Activated CD4-positive, alpha-beta T cell treated with anti-CD3 and anti-CD28 coated beads for 36 hours (primary cell): ENCODE measurements at places on chromosomes 11 and 22.

DNA sequence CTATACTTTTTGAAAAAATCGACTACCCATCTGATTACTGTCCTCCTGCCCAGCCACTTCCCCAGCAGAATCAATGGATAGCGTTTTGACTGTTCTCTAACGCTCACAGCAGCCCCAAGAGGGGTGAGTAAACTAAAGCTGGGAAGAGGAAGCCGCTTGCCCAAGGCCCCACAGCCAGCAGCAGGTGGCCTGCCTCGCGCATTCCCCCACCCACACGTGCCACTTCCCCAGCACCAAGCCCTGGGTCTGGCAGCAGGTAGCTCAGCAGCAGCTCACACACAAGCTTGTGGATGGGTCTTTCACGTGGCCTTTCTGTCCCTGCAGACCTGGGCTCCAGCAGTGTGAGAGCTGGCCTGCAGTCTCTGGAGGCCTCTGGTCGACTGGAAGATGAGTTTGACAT lies 34.3 kb downstream of the TOM1 start:
- DNase-seq, result peak; percentile 66

DNA sequence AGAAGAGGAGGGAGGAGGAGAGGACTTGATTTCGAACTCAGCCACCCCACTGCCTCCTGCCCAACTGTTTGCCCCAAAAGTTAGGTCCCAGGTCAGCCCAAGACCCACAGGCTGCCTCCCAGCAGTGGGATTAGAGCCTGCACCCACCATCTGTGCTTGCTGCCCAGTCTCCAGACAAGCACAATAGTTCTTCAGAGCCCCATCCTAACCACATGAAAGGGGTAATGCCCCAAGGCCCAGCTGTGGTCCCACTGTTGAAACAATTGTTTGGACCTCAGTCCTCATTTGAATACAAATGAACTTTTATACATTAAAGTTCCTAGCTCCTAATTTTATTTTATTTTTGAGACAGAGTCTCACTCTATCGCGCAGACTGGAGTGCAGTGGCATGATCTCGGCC lies 5.4 kb upstream of the VPS51 start:
- no peak for DNase-seq

- no peak for DNase-seq
Measured at GRCh38 chr11:120254788-120255518, 15.0 kb downstream of the POU2F3 start.

DNA sequence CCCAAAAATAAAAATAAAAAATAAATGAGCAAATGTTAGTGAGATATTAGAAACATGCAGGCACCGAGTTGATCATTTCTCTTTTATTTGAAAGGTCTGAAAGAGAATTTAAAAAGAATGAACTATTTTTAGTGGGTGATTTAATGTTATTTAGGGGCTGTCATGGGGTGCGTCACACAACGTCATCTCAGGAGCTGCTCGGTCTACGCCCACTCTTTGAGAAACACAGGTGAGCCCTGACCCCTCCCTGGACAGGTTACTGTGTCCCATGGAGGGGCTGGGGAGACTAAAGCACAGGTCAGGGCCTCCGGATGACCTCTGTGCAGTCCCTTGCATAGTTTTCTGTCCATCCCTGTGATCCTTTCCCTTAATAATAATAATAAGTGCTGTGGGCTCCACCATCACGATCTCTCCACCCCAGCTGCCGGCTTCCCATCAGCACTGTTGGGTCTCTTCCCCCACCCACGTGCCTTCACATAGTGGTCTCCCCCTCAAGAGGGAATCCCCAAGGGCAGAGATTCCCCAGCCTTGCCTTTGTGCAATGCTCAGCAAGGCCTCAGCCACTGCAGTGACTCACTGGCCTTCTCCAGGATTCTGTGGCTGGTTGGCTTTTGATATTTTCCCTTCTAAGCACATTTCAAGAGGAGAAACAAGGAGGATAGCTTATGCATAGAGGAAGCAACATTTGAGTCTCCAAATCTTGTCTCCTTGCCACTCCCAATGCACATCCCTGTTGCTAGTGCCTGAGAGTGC lies 159.9 kb downstream of the TTC17 start:
- DNase-seq, result no peak

GRCh38 chr11:66607126-66607834 lies 9.2 kb upstream of the RBM14 start:
- no peak for DNase-seq
